B cell (primary cell): ENCODE measurements at places on chromosomes 3 and 15. TPM values are rescaled to one million over a fixed set of nuclear protein-coding genes. Genes with fewer than 3 reads are reported as not detected.

The ACP3 gene
- 0.39 and 0.64 TPM in 2 replicates for total RNA-seq

The HCLS1 gene
- 317 and 331 TPM in 2 replicates for total RNA-seq

The DCBLD2 gene
- 2.1 and 3.5 TPM in 2 replicates for total RNA-seq

The MEX3B gene
- total RNA-seq: 0.59 and 0.63 TPM in 2 replicates

The GUCA1C gene
- total RNA-seq: not detected in 2 replicates

The LRRFIP2 gene
- 38.4 and 49.2 TPM in 2 replicates for total RNA-seq

The STRIT1 gene
- total RNA-seq: not detected in 2 replicates

The IQCF5 gene
- not detected in 2 replicates for total RNA-seq

The EAF2 gene
- total RNA-seq: 31.1 and 35.0 TPM in 2 replicates

The ITIH1 gene
- 0.53 TPM in 1 of 2 replicates, not detected in the other for total RNA-seq

The XYLB gene
- total RNA-seq: 0.63 and 0.71 TPM in 2 replicates

The EHD4 gene
- 12.7 and 13.4 TPM in 2 replicates for total RNA-seq

The PLA2G4D gene
- total RNA-seq: not detected in 2 replicates

The CKMT1B gene
- total RNA-seq: not detected in 2 replicates

The HGD gene
- 0.91 and 1.4 TPM in 2 replicates for total RNA-seq

The TMEM207 gene
- total RNA-seq: not detected in 2 replicates

The TMEM40 gene
- not detected in 2 replicates for total RNA-seq

The ADAMTS9 gene
- total RNA-seq: not detected in 2 replicates

The XPC gene
- 61.5 and 67.6 TPM in 2 replicates for total RNA-seq

The ANKRD34C gene
- total RNA-seq: not detected in 2 replicates
